ENCODE measurements at places on chromosomes 2 and 18.

DNA sequence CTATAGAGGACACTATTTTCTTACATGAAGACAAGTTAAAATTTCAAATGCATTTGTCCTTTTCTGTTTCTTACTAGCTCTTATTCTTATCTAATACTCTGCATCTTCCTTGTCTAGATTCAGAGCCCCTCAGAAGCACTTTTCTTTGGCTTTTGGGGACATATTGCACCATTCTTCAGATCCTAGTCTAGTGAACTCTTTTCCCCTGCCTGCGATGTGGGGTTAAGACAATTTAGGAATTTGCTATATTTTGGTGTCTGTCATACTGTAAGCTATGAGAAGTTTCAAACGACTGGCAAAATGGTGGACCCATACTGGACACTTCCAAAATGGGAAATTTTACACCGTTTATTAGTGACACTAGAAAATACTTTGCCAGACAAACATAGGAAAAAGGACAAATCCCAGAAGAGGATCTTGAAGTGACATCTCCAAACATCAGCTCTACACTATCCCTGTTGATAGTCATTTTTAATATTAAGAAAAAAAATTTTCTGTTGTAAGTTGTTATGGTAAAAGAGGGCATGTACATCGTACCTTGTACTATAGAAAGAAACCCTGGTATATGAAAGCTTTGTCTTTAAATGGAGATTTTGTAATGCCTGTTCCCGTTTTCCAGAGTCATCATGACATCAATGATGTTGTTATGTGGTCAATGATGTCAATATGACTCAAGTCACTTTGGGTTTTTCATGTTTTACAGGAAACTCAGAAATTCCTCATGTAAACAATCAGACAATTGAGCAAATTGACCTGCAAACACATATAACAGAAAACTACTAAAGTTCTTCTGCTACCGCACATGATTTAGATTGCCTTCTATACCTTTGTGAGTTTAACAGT, 4.4 kb upstream of the KYNU start:
- no peak for DNase-seq

DNA sequence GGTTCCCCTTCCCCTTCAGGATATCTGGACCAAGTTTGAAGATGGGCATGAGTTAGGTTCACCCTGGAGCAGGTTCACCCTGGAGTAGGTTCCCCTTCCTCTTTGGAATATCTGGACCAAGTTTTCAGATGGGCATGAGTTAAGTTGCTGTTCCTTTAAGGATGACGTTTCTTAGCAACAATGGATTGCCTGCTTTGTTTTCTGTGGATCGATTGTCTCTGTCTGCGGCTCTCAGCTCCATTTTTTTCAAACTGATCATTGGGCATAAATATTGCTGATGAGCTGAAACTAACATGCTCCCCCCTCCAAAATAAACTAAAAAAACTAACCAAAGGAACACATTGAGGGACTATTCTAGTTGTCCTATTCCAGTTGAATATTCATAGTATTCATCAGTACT, 149.5 kb downstream of the SPP2 start:
- DNase-seq: no peak

DNA sequence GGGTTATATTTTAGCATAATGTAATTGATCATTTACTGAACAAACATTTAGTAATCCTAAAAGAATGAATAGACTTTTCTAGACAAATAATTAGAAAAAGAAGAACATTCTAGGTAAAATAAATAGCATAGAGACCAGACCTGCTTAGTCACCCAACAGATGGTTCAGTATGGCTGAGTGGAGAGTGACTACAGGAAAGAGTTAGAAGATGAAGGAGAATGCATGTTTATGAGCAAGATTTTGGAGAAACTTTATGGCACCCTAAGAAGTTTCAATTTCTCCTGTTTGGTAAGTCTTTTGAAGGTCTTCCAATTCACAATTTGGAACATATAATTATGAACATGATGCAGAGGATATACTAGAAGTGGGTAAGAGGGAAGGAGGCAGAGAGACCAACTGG, 32.9 kb downstream of the FAP start:
- DNase-seq: no peak

- no peak for DNase-seq
Observed at GRCh38 chr2:46564811-46565241, 85.5 kb downstream of the TMEM247 start.

DNA sequence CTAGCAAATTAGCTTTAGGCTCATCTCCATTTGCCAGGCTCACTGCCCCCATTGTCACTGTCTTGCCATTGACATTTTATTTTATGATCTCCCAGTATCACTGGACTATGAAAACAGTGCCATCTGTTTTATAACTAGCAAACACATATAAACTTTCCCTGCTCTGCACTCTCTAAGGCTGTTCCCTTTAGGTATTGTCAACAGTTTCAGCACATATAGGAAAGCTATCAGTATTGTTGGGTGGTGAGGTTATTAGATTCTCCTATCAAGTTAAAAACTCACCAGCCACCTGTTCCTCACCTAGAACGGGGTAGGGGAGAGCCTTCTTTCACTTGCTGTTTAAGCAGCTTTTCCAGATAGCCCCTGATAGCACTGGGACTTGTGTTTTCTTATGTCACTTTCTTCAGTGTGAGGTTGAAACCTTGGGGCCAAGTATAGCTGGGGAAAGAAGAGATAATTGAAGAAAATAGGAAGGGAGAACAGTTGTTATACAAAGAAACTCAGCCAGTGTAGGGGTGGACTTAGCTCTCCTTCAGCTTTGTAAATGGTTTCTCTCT, 32.5 kb downstream of the CFLAR start:
- DNase-seq: no peak
